ENCODE measurements at places on chromosomes 3 and 15.
A peak's percentile ranks its signal among the peaks of the same experiment; 100 is the strongest.

- DNase-seq, result peak; percentile 98
Observed at GRCh38 chr3:121834671-121835464, at the start of the genes EAF2 and IQCB1. Gene EAF2, plus strand, starts transcription at chr3:121835209. Its CDS starts 77 bp downstream, at chr3:121835286. Gene IQCB1, minus strand, starts transcription at chr3:121835060. Its CDS starts 6,100 bp downstream, at chr3:121828960.

- DNase-seq, result no peak
Observed at GRCh38 chr3:155130001-155130400, 49.9 kb downstream of the MME start.

GRCh38 chr15:91790836-91791235 lies 62.7 kb upstream of the SLCO3A1 start:
- no peak for DNase-seq

GRCh38 chr3:188227442-188227841 lies 73.5 kb downstream of the LPP start:
- no peak for DNase-seq

DNA sequence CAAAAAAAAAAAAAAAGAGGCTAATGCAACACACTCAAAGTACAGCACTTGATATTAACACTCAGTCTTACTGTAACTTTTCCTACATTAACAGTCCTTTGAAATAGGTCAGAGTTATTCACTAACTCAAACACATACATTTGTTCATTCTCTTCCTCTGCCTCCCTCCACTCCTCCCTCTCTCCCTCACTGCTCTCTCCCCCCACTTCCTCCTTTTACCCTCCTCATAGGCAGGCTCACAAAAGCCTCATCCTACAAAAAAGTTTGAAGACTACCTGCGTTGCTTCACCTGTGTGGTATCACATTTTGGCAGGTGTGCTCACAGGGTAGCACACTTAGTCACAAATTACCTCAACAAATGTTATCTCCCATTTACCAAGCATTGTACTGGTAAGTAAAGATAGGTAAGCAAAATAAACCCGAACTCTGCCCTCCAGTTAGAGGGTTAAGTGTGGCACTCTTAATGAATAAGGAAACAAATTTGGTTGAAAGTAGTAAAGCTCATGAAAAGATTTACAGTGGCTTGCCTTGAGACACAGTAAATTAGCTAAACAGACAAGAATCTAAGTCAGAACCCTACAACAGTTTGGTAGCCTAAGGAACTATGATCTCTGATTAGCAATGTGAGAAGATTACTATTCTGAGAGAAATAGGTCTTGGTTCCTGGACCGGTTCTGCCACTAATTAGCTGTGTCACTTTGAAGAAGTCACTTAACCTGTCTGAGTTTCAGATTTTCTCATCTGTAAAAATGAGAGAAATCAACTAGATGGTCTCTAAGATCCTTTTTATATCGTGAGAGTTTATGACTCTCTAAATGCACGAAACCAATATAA lies 151.0 kb upstream of the MLF1 start:
- DNase-seq, result no peak

DNA sequence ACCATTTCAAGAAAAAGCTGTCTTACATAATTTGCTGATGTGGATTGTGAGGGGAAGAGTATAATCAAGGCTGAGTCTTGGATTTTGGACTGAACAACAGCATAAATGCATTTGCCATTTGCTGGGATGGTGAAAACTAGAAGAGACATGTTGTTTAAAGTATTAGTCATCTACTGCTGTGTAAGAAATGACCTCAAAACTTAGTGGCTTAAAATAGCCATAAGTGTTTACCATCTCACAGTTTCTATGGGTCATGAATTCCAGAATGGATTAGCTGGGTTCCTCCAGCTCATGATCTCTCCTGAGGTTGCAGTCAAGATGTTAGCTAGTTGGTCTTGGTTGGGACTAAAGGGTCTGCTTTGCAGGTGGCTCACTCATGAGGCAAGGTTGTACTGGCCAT lies 66.2 kb downstream of the SCN11A start:
- DNase-seq, result no peak

DNA sequence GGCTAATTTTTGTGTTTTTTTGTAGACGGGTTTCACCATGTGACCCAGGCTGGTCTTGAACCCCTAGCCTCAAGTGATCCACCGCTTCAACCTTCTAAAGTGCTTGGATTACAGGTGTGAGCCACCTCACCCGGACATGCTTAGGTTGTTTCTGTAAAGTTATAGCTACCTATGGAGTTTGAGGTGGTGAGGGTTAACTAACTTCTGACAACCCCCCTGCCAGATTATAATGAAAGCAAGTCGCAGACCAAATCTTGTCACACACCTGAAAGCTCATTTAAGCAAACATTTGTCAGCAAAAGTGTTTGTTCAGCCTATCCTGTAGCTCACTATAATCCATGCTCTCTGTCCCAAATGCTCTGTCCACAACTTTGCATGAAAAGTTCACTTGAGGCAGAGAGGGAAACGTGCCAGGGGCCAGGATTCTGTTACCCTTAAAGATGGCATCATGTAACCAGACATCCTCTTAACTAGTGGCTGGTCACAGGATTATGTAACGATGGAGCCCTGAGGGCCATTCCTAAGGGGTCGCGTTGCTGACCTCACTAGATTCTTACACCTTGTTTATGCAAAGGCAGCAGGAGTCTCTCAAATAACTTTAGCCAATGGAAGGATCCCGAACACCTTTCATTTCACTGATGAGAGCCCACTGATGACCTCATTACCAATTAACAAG lies 24.1 kb upstream of the SENP5 start:
- DNase-seq, result no peak

GRCh38 chr15:40439960-40440742 lies 602 bp upstream of the BAHD1 start:
- DNase-seq, result peak; percentile 65

- no peak for DNase-seq
Observed at GRCh38 chr15:77180270-77180669, 109.4 kb upstream of the TSPAN3 start.

GRCh38 chr3:156685198-156685597 lies 10.8 kb downstream of the TIPARP start:
- no peak for DNase-seq

DNA sequence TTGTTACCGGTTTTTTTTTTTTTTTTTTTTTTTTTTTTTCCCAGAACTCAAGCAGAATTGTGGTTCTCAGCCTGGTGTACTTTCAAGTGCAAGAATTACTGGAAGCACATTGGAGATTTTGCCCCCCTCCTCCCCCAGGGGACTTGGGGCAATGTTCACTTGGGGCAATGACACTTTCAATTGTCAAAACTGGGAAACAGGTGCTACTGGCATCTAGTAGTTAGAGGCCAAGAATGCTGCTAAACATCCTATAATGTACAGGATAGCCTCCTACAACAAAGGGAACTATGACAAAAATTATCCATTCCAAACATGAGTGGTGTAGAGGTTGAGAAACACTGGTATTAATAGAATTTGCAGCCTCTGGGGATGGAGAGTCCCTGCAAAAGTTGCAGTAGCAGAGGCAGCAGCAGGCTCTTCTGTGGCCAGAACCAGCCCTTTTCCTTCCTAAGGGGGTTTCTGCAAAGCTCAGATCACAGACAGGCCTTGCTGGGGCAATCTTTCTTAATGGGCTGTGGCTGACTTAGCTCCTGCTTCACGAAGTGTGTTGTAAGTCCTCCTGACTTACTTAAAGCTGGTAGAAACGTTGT lies 144.3 kb upstream of the MRPS22 start:
- DNase-seq, result no peak

- DNase-seq, result no peak
Observed at GRCh38 chr3:50978991-50979667, 304.4 kb downstream of the DOCK3 start.

GRCh38 chr3:24311881-24312280 lies 182.8 kb downstream of the THRB start:
- DNase-seq, result no peak

- DNase-seq, result no peak
Observed at GRCh38 chr15:64166102-64166890, 3.5 kb upstream of the PPIB start.

- DNase-seq, result no peak
Observed at GRCh38 chr15:53559364-53560277, 199.8 kb downstream of the WDR72 start.

DNA sequence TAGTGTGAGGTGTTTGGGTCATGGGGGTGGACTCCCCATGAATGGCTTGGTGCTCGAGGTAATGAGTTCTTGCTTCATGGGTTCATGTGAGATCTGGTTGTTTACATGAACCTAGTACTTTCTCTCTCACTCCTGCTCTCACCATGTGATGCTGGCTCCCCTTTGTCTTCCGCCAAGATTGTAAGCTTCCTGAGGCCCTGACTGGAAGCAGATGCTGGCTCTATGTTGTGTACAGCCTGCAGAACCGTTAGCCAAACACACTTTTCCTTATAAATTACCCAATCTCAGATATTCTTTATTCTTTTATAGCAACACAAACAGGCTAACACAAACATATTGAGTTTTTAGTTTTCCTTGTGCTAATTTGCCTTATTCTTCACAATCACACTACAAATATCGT lies 3.2 kb upstream of the CSPG5 start:
- no peak for DNase-seq

GRCh38 chr3:122012821-122013220 lies 9.2 kb downstream of the ILDR1 start:
- no peak for DNase-seq

GRCh38 chr3:171115667-171116066 lies 89.1 kb upstream of the SLC2A2 start:
- DNase-seq, result no peak

DNA sequence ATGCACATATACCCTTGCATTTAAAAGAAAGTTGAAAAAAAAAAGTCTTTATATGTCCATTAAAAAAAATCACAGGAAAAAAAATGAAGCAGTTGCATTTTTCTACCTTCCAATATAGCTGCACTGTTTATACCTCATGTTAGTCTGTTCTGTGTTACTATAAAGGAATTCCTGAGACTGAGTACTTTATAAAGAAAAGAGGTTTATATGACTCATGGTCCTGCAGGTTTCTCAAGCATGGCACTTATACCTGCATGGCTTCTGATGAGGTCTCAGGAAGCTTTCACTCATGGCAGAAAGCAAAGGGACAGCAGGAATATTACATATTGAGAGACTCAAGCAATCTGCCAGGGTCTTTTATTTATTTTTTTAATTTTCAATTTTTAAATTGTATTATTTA lies 277.2 kb upstream of the BCHE start:
- no peak for DNase-seq

- no peak for DNase-seq
Observed at GRCh38 chr3:36650271-36650671, 114.1 kb downstream of the DCLK3 start.

DNA sequence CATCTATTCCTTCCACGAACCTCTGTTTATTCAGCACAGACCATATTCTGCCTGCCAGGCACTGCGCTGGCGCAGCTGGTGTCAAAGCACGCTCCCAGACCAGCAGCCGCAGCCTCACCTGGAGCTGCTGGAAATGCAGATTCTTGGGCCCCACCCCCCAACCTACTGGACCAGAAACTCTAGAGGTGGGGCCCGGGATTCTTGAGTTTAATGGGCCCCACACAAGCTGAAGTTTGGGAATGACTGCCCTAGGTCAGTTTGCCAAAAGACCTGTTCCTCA lies 7.0 kb downstream of the CHST13 start:
- no peak for DNase-seq

- no peak for DNase-seq
Observed at GRCh38 chr3:176428552-176428951, 768.7 kb downstream of the TBL1XR1 start.

DNA sequence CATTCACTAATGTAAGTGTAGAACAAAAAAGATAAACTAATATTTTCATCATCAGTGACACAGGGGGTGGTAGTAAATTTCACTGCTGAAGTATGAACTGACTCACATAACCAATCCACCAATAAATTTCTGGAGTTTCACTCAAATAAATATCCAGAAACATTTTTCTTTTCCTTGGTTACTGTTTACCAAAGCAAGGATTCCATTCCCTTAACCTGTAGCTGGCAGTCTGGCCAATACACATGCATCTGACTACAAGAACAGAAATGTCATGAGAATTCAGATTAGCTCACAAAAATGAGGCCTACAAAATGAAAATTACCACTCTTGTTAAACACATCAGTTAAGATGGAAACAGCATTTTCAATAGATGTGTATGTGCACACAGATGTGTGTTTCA lies 80.3 kb downstream of the STAG1 start:
- DNase-seq, result no peak

- peak; percentile 69 for DNase-seq
Observed at GRCh38 chr15:55279746-55280351, 9.8 kb downstream of the RAB27A start.

DNA sequence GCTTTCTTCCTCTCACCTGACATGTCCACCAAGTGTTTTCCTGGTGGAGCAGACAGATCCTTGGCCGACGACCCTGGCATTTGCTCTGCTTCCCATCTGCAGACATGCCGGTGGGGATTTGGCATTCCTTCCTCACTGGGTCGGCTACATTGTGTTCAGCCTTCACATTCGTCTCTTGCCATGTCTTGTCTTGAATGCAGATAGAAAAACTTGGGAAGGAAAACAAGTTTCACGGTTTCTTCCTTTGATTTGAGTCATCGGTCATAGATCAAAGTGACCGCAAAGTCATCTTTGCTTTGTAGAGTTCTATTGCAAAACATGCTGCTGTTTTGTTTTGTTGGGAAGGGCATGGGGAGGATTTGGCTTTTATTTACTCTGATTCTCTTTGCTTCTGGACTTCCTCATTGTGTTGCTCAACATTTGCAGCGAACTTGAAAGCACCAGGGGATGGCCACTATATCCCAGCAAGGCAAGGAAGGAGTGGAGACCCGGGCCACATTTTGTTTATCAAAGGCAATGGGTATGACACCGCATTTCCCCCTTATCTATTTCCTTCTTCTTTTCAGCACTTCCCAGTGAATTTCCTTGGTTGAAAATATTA lies 321.3 kb downstream of the CACNA2D3 start:
- no peak for DNase-seq

- DNase-seq, result no peak
Observed at GRCh38 chr3:197027151-197027895, 2.3 kb downstream of the MELTF start.

- DNase-seq, result no peak
Observed at GRCh38 chr3:58693940-58694850, 27.6 kb upstream of the FAM3D start.

DNA sequence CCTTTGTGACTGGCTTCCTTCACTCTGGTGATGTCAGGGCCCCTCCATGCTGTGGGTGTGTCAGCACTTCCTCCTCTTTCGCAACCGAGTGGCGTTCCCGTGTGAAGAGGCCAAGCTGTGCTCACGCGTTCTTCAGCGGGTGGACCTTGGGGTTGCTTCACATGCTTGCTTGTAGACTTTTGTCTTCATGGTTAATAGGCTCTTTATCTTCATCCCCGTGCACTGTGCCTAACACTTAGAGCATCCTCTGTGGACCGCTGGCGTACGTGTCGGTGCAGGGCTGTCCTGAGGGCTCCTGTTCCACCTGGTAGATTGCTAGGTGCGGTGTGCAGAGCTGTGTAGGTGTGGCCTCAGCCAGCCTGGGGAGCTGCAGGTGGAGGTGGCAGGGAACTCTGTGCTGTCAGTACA lies 182.3 kb downstream of the OR4M2 start:
- peak; percentile 55 for DNase-seq

Measured in activated T-cell treated with anti-CD3 and anti-CD28 coated beads, Interleukin-2, amount 50 U/mL, for 48 hours (primary cell).